ENCODE measurements at places on chromosomes 5 and 9.

DNA sequence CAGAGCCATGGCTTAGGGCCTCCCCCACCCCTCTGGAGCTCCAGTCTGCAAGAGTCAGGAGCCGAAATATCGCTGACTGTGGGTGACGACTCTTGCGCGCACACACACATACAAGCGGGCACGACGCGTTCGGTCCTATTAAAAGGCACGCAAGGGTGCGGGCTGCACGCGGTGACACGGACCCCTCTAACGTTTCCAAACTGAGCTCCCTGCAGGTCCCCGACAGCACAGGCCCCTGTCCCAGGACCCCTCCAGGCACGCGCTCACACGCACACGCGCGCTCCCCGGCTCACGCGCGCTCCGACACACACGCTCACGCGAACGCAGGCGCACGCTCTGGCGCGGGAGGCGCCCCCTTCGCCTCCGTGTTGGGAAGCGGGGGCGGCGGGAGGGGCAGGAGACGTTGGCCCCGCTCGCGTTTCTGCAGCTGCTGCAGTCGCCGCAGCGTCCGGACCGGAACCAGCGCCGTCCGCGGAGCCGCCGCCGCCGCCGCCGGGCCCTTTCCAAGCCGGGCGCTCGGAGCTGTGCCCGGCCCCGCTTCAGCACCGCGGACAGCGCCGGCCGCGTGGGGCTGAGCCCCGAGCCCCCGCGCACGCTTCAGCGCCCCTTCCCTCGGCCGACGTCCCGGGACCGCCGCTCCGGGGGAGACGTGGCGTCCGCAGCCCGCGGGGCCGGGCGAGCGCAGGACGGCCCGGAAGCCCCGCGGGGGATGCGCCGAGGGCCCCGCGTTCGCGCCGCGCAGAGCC is at the start of gene GRIN1:
GRIN1 (plus strand) TSS at position 433 of the 746 bp plus-strand sequence. CDS start 333 bp downstream, outside the sequence.
- peak; percentile 18 for DNase-seq

DNA sequence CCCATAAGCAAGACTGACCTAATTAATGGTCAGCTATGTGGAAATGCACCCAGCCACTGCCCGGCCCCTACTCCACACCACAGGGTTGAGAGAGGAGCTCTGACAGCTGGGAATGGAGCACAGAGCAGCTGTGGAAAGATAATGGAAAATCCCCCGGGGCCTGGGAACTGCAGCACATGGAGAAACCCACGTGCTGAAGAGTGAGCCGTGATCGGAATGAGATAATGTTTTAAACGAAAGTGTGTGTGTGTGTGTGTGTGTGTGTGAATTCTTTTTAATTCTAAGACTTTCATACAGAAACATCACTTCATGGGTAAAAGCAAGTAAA is 13.1 kb upstream of the SLC12A7 start:
- no peak for DNase-seq

GRCh38 chr9:127634698-127635097 is 22.6 kb downstream of the STXBP1 start:
- DNase-seq, result no peak

- peak; percentile 35 for DNase-seq
Measured at GRCh38 chr5:103258957-103259704, 568 bp downstream of the MACIR start.

GRCh38 chr9:70959366-70959765 is 162.1 kb downstream of the TRPM3 start:
- DNase-seq, result no peak

- no peak for DNase-seq
Measured at GRCh38 chr9:94935396-94935795, 208.9 kb downstream of the AOPEP start.

GRCh38 chr5:94245608-94246007 is 372.8 kb downstream of the KIAA0825 start:
- DNase-seq, result no peak

GRCh38 chr9:7234144-7234543 is 476.4 kb downstream of the KDM4C start:
- no peak for DNase-seq

DNA sequence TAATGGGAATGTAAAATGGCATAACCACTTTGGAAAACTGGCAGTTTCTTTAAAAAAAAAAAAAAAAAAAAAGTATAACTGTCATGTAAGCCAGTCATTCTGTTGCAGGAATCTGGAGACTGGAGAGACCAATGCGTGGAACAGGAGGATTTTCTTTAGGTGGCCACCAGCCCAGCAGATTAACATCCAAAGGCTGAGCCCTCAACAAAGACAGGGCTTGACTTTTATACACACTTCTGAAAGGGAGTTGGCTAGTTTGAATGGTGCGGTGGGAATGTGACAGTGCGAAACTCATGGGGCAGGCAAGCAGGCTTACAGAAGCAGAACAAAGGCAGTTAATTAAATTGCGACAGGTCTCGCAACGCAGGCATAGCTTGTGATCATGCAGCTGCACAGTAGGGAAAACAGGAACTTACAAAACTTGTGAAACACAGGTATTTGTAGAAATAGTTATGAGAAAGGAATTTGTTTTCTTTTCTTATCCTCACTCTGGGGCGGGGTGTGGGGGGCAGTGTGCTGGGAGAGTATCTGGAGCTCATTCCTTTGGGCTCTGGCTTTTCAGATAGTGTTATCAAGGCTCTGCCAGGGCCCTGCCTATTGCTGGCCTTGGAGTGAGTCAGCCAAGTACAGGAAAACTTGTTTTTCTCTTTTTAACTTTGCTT is 12.0 kb downstream of the UIMC1 start:
- DNase-seq, result no peak

GRCh38 chr9:7304627-7304995 is 495.0 kb downstream of the DMAC1 start:
- DNase-seq, result no peak

DNA sequence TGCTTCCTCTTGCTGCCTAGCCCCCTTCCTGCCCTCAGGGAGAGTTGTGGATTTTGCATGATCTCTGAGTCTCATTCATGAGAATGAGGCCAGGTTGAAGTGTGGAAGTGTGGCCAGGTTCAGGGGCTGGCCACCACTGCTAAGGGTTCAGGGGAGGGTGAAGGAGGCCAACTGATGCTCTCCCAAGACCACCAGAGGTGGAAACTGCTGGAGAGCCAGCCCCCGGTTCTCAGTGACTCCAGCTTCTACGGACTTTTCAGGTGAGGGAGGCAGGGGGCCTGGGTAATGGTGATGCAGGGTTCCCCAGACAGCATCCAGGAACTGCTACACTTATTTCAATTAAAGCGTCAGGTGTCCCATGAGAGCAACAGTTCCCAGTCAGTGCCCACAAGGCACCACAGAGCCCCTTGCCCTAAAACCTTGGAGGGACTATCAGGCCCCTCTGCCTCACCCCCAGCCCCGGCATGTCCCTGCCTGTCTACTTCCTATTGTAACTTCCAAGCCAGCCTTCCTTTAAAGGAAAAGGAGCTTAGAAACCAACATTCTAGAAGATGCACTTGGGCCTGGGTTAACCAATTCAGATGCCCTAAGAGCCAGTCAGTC is 50.1 kb downstream of the AMBP start:
- DNase-seq, result no peak

DNA sequence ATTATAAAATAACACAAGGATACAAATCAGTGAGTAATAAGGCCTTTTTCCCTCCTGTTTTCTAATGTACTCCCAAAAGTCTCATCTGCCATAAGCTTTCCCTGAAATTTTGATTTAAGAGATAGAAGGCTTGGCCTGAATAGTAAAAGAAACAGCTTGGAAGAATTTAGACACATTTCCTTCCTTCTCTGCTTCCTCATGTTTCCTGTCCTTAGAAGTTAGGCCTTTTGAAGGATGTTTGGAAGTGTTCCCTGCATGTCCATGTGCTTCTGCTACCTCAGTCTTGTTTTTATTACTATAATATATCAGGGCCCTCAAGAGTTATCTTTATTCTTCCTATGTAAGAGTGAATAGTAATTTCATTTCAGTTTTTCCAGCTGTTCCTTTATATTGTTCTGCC is 242.7 kb downstream of the DEPDC1B start:
- no peak for DNase-seq

GRCh38 chr9:70168521-70168920 is 90.3 kb upstream of the SMC5 start:
- DNase-seq, result no peak

- no peak for DNase-seq
Measured at GRCh38 chr5:34045996-34046395, 3.0 kb upstream of the C1QTNF3 start.

DNA sequence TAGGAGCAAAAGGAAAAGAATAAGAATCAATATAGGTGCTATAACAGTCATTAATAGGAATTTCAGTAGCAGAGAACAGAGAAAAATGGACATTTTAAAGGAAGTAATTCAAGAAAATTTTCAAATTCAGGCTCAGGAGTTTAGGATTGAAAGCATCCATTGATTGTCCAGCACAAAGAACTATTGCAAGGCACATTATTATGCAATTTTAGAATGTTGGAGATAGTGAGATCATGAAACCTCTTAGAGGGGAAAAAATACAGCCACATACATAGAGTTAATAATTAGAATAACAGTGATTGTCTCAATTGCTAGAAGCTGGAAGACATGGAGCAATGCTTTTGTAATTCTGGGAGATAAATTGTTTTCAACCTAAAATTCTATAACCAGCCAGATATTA is 31.5 kb downstream of the CNTLN start:
- DNase-seq, result no peak

GRCh38 chr5:89712134-89712700 is 697.3 kb downstream of the CETN3 start:
- no peak for DNase-seq

DNA sequence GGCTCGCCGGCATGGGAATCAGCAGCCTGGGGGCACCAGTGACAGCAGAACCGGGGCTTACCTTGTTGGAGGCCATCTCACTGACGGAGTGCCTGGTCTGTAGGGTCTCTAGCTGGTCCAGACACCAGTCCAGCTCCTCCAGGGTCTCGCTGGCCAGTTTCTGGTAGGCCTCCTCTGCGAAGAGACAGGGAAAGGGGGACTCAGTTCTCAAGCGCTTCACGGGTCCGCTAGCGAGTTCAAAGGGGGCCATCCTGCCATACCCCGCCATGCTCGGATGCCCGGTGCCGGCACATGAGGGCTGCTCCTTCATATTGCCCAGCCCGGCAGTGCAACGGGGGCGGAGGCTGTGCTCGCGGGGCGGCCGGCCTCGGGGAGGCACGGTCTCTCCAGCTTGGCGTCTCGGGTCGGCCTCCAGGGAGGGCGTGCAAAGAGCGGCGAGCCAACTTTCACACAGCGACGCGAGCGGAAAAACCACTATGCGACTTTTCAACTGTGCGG is 456.0 kb downstream of the RAB3C start:
- DNase-seq, result no peak

- no peak for DNase-seq
Measured at GRCh38 chr9:135605238-135605781, 34.0 kb downstream of the GLT6D1 start.

DNA sequence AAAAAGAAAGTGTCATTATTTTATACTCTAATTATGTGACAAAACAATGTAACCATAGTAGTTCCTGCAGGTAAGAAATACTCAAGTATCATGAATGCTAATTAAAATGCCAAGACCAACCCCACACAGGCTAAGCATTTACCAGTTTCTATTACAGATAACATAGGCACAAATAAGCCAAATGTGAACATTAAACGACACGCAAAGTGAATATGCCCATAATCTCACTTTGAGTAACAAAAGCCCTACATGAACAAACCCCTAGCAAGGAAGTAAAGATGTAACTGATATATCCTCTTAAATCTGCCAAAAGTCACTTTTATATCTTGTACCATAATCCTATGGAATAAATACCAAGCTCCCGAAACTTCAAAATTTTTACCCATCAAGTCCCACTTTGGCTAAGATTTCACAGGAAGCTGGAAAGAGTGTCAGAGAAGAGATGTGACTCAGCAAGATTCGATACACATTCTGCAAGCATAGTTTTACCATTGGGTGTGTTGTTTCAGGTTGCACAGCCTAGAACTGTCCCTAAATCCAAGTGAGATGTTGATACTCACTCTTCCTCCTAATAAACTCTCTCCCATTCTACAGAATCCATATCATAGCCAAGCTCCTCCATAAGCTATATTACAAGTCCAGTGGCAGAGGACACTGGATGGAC is 28.8 kb downstream of the TRPM6 start:
- DNase-seq, result no peak

GRCh38 chr5:59276917-59277372 is 616.6 kb downstream of the PDE4D start:
- DNase-seq, result no peak
